ENCODE measurements at places on chromosomes 5 and 9.

DNA sequence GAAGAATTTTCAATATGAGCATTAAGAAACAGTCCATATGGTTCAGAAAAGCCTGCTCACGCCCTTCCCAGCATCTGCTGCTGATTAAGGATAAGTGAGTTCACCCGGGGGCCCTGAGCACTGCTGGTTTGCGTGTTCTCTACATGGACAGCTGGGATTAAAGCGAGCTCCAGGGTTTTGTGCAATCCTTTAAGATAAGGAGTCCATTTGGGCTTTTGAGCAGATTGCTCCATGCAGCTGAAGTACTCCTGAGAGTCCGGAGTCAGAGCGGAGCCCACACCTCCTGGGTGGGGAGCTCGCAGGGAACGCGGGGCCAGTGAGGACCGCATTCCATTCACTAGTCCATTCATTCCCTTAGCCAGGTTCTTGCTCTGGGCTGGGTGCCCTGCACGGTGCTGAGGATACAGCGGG lies 149.3 kb upstream of the COL5A1 start:
- DNase-seq: no peak

DNA sequence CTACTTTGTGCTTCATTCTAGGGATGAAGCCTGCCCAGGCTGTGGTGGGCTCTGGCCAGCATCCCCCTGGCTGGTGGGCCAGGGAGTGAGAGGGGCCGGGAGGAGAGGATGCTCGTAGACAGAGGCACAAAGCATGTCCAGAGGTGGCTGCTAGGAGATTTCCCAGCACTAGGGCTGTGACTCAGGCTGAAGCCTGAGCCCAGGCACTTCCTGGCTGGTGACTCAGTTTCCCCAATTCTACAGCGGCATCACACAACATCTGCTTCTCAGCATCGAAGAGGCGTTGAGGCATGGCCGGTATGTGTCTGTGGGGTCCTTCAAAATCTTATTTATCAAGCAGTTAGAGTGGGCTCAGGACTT lies 55.6 kb downstream of the DUSP1 start:
- DNase-seq: no peak

DNA sequence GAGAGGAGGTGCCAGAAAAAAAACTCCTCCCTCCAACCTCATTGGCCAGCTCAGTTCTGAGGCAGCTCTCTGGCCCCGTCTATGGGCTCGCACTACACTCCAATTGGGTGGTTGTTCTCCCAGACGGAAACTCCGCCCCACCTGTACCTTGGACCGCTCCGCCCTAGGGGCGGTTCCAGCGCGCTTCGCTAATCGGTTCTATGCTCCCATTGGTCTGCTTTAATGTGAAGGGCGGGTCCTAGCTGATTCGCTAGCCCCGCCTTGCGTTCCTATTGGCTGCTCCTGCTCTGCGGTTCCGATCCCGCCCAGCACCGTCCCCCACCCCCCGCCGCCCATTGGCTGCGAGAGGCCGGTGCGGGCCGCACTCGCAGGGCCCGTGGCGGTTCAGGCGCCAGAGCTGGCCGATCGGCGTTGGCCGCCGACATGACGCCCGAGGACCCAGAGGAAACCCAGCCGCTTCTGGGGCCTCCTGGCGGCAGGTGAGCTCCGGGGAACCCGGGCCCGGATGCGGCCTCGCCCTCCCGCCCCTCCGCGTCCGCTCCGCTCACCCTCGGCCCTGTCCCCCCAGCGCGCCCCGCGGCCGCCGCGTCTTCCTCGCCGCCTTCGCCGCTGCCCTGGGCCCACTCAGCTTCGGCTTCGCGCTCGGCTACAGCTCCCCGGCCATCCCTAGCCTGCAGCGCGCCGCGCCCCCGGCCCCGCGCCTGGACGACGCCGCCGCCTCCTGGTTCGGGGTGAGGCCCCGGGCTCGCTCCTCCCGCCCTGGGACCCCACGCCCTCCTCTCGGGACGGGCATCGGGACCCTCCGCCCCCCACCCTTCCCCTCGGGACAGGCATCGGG lies at the start of gene SLC2A8:
Gene SLC2A8 (plus strand): TSS at position 362 of the 838 bp plus-strand sequence. CDS start 62 bp downstream, at position 424.
- DNase-seq: peak; percentile 93

GRCh38 chr5:17123010-17123409 lies 94.4 kb upstream of the BASP1 start:
- DNase-seq: no peak

GRCh38 chr9:5110867-5111681 lies 74.4 kb downstream of the INSL6 start:
- DNase-seq: no peak

- DNase-seq: no peak
These were observed 139.6 kb downstream of the RASEF start for GRCh38 chr9:82923092-82923911.

DNA sequence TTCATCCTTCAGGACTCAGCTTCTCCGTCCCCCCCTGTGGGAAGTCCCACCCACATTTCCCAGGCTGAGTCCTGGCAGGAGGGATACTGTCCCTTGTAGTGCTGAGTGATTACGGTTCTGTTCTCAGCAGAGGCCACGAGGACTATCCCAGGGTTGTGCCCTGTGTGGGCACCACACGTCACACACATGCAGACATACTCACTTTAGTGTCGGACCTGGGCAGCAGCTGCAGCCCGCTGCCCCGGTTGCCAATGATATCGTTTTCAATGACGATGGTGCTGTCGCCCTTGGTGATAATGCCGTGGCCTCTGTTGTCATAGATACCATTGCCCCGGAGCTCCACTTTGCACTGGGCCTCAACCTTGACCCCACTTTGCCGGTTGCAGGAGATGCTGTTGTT lies 32.2 kb downstream of the POLR1E start:
- DNase-seq: no peak

- no peak for DNase-seq
These were observed 90.5 kb downstream of the ADAMTS12 start for GRCh38 chr5:33801292-33801691.

DNA sequence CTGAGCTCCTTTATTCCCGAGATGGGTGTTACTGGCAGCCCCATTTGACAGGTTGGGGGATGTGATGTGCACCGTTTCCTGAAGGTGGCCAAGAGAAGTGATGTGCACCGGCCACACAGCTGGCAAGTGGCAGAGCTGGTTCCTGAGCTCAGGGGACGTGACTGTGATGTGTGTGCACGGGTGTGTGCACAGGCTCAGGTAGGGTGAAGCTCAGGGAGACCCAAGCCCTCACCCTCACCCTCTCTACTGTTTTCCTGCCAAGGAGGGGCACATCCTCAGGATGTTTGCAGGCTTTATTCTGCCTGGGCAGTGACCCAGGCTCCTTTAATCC lies 56.6 kb downstream of the WWC1 start:
- no peak for DNase-seq

GRCh38 chr9:9790216-9790872 lies 822.5 kb downstream of the PTPRD start:
- no peak for DNase-seq

GRCh38 chr9:5799314-5799713 lies 33.6 kb downstream of the ERMP1 start:
- no peak for DNase-seq

DNA sequence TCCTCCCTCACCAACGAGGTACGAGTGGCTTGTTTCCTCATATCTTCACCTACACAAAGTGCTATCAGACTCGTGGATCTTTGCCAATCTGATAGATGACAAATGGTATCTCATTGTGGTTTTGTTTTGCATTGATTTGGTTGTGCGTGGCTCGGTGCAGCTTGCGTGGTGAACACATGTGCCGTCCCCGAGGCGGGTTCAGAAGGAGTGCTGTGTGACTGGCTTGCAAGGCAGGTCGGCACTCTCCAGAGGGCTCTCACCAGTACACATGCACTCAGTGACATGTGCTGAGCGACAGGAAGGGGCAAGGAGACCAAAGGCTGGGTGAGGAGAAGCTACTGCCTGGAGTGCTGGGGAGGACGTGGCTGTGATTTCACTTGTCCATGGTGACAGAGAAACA lies 95.3 kb upstream of the PITX1 start:
- no peak for DNase-seq

All from activated CD8-positive, alpha-beta memory T cell treated with anti-CD3 and anti-CD28 coated beads for 24 hours (primary cell).